Activated CD8-positive, alpha-beta memory T cell treated with anti-CD3 and anti-CD28 coated beads for 1 hour (primary cell): ENCODE measurements at places on chromosomes 3 and 15.

DNA sequence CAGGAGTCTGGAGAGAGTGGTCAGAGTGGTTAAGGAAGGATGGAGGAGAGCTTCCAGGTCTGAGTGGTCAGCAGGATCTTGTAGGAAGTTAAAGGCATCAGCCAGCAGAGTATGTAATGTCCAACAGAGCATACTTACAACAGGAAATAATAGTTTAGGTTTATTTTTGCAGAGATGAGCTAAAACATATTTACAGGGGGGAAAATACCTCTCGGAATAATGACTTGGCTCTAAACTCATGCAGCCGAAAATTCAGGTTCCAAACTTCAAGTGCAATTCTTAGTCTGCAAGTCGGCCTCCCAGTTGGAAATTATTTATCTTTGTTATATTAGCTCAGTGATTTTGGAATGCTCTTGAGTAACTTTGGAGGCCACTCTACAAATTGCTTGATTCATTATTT is 385.0 kb upstream of the C2CD4B start:
- DNase-seq, result no peak

DNA sequence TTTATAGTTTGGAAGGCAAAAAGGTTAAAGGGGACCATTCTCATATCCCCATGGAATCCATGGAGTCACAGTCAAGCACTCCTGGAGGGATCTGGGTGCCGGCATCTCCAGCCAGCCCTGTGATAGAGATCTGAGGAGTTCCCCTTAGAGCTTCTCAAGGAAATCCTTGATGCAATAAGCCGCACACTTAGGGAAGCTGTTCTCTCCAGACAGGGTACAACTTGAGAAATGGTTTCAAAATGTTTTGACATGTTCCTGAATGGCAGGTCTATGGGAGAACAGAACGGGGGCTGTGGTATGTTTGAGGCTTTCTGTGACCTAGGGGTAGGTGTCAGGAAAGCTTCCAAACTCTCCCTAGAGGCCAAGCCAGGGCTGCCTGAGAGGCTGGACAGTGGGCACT is 292.9 kb downstream of the TLE3 start:
- DNase-seq, result no peak

DNA sequence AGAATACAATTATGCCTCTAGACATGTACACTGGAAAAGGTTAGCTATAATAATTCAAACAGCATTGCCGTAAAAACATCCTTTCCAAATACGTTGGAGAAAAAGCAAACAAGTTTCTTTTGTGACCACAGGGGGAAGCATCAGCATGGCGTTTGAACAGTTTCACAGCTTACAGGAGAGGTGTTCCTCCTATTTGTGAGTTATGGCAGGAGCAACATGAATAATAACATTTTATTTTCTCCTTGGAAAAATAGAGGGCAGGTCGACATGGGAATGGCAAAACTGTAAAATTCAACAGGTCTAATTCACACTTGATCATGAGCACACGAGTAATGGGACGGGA is 39.7 kb upstream of the GADL1 start:
- no peak for DNase-seq

- DNase-seq, result no peak
These were observed 81.7 kb upstream of the POU1F1 start for GRCh38 chr3:87358066-87358465.

DNA sequence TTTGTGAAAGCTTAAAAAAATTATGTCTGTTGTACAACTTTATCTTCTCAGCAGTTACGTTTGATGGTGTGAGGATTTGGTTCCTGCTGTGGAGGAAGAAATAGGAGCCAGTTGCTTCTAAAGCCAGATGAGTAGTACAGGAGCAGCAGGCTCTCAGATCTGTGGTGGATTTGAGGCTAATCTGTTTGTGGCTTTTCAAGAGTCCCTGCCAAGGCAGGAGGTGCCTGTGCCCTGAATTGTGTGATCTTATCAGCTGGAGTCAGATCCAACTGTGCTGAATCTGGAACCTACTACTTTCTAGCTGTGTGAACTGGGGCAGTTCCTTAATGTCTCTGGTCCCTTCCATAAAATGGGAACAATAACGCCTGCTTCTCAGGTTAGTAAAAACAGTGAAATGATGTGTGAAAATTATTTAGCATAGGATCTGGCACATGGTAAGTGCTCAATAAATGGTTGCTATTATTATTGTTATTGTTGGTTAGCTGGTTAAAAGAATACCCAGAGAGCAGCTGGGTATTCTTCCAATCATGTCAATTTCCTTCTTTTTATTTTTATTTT is 7.7 kb downstream of the CLDN11 start:
- DNase-seq, result no peak

GRCh38 chr3:152026033-152026556 is 152.7 kb downstream of the SUCNR1 start:
- no peak for DNase-seq

DNA sequence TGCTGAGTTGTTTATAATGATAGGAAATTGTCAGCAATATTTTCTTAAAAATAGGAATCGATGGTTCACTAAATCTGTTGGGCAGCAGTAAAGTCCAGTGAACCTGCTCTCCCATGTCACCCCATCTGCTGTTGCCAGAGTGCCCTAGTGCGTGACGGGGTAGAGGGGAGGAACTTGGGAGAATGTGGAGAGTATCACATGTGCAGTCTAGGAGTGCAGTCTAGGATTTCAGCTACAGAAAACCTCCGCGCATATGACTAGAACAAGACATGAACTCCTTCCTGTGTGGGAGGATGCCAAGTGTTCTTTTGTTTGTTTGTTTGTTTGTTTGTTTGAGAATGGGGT is 74.6 kb upstream of the ACAD9 start:
- no peak for DNase-seq

DNA sequence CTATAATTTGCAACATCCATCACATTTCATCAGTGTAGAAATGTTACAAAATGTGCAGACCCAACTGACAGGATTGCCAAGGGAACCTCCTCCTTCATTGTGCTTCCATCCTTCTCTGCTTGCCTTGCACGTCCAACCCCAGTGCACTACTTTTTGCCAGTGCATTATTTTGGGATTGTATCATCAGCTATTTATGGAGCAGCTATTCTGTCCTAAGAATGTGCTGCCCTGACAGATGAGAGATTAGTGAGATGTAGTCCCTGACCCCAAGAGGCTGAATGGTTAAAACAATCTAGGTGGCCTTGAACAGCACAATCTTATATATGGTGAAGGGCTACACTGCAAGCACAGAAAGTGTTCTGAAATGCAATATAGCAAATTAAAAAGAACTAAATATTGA is 935.8 kb downstream of the IGSF11 start:
- no peak for DNase-seq

- DNase-seq, result no peak
These were observed 101.2 kb upstream of the ETV5 start for GRCh38 chr3:186209810-186210752.

GRCh38 chr3:177816667-177817208 is 619.5 kb upstream of the TBL1XR1 start:
- DNase-seq, result no peak

- peak; percentile 51 for DNase-seq
These were observed at the start of gene ZNF502 for GRCh38 chr3:44712455-44713075. ZNF502 (plus strand) TSS chr3:44712660; CDS start chr3:44720262, 7,602 bp downstream.

DNA sequence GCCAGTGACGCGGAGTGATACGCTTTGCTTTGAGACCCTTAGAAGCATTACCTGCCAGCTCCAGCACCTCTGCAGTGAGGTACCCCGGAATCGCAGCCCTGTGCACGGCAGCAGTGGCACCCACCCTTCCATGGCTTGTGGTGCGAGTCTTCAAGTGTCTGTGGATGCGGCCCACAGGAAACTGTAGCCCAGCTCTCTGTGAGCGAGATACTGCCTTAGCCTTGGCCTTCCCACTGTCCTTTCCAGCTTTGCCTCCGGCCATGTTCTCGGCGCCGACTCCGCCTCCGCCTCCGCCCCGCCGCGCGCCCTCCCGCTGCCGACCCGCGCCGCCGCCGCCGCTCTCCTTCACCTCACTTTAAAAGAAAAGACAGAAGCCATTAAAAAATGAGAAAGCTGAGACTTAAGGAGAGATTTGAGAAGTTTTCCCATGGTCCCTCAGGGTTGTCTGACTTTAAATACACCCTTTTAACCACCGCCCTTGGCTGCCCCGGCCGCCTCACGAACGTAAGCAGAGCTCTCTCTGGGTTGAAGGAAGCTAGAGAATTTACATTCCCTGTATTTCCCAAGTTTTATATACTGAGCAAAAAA is 78.5 kb upstream of the FAM174B start:
- DNase-seq, result no peak

- DNase-seq, result no peak
These were observed 128.2 kb upstream of the HES1 start for GRCh38 chr3:194007592-194008337.

DNA sequence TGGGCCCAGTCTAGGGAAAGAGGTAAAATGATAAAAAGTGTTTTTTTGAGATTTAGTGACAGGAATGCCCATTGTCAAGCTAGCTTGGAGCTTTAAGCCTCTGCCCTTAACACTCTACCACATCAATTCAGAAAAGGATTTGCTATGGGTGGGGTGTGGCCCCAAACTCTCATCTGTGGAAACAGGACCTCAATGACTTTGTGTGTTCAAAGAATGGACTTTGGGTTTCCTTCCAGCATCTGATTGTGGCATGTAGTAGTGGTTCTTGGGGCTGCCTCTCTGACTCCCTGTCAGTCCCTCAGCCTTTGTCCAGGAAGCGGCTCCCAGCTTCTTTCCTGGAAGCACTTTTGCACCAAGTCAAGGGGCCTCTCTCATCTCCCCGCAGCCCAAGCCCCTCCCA is 56.1 kb downstream of the CCNL1 start:
- no peak for DNase-seq

GRCh38 chr3:140351466-140351865 is 326.4 kb upstream of the TRIM42 start:
- DNase-seq, result no peak
